ENCODE measurements at places on chromosomes 6 and 20. TPM values are rescaled to one million over a fixed set of nuclear protein-coding genes. Genes with fewer than 3 reads are reported as not detected.

DNA sequence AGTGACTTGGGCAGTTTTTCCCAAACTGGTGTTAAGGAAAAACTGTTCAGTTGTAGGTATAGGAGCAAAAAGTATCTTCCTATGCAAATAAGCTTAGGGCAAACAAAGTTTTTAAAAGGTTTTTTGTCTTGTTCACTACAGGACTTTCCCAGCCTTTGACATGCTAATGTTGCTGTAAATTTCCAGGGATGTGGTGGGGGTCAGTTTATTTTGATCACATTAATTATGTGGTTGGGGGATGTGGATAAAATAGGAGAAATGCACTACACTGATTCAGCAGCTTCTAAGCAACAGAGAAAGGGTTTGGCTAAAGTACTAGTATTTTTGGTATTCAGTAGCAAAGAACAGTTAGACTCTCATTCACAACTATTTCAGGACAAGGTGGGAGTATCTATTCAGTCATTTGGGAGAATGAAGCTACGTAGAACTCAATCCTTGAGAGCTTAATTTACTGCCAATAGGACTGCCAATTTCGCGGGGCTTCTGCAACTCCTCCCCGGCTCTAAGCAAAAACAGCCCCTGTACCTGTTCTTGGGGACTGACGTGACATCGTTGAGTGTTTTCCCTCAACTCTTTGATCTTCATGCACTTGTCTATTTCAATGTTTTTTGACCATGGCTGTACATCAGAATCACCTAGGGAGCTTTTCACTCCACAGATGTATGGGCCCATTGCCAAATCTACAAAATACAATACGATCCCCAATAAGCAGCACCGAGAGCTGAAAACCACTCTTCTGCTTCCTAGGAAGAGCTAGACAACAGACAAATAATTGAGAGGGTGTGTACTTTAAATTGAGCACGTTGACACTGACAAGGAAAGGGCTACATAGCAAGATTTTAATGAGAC lies 94.8 kb upstream of the NHSL1 start:
- no peak for DNase-seq

- DNase-seq: no peak
These were observed 603.7 kb downstream of the TENT5A start for GRCh38 chr6:81148751-81149150.

DNA sequence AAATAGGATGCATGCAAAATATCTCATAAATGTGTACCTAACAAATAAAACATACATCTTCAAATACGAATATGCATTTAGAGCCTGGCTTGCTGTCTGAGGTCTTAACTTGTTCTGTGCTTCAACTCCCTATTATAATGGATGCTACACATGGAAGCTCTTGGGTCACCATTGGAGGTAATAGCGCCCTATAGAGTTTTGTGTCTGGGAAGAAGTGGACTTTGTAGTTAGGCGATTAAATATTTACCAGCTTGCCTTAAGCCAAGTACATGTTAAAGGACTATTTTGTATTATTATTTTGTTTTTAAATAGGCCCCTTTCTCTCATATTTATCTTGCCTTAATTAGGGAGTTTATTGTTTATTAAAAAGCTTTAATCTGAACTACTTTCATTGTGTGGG lies 107.4 kb downstream of the LAMA2 start:
- no peak for DNase-seq

GRCh38 chr6:26571592-26572296 lies 25.0 kb upstream of the ABT1 start:
- peak; percentile 61 for DNase-seq

- DNase-seq: peak; percentile 52
These were observed 1.1 kb downstream of the SOX4 start for GRCh38 chr6:21594416-21595281.

DNA sequence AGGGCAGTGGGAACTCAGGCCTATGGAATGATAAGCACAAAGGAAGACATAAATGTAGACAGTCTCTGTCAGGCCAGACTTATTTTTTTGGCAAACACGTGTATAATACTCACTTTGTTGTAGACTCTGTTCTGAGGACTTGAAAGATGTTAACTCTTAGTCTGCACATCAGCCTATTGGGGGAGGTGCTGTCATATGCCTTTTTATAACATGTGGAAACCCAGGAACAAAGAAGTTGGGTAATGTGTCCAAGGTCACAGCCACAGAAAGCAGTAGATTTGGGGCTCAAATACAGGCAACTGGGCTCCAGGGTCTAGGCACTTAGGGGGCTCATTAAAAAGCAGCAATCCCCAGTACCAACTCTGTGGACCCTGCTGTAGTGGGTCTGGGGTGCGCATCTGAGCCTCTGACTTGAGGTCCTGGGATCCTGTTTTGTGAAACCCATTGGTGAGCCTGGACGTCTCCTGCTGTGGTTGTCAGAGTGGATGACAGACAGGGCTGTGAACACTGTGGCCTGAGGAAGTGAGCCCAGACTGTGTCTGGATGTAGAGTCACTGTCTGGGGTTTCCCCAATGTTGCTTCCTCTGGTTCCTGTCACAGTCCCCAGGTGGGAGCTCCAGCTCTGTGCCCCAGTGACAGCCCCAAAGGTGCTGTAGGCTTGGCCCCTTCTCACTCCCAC lies 50.0 kb downstream of the CDH26 start:
- no peak for DNase-seq

GRCh38 chr6:36387440-36388303 lies at the start of gene ETV7:
TSS of gene ETV7 (minus strand) at chr6:36387669. CDS start at chr6:36387541, 128 bp downstream.
- peak; percentile 3 for DNase-seq

OR2H1 gene
- polyA plus RNA-seq: not detected

PNPLA1 gene
- polyA plus RNA-seq: not detected

SUMO4 gene
- 1.6 TPM for polyA plus RNA-seq

FILIP1 gene
- not detected for polyA plus RNA-seq

LY6G6F gene
- polyA plus RNA-seq: 0.75 TPM

TDRD6 gene
- polyA plus RNA-seq: not detected

CARMIL1 gene
- 7.2 TPM for polyA plus RNA-seq

TREM1 gene
- 3.3 TPM for polyA plus RNA-seq

Measured in naive B cell (primary cell).